ENCODE measurements at places on chromosomes 12 and 14. TPM values are rescaled to one million over a fixed set of nuclear protein-coding genes. Genes with fewer than 3 reads are reported as not detected.

RNASE7 gene
- total RNA-seq: not detected

CEBPE gene
- total RNA-seq: not detected

PMCH gene
- not detected for total RNA-seq

INSM2 gene
- not detected for total RNA-seq

MIP gene
- not detected for total RNA-seq

P2RX2 gene
- 8.0 TPM for total RNA-seq

LMNTD1 gene
- total RNA-seq: not detected

Measured in esophagus squamous epithelium (tissue), 5 donors.